ENCODE measurements at places on chromosomes 4 and X. TPM values are rescaled to one million over a fixed set of nuclear protein-coding genes. Genes with fewer than 3 reads are reported as not detected.

GRCh38 chr4:124401606-124402005 lies 310.9 kb downstream of the ANKRD50 start:
- no peak for DNase-seq
- no peaks in the 10 kb centered on the region for H3K27me3 ChIP-seq
- no peaks in the 10 kb centered on the region for H3K4me1 ChIP-seq
- no peaks in the 10 kb centered on the region for H3K36me3 ChIP-seq
- no peak overlapping the region for H3K27ac ChIP-seq

AMTN gene
- total RNA-seq: not detected

LINC00632 gene
- total RNA-seq: 28.7 TPM

DNA sequence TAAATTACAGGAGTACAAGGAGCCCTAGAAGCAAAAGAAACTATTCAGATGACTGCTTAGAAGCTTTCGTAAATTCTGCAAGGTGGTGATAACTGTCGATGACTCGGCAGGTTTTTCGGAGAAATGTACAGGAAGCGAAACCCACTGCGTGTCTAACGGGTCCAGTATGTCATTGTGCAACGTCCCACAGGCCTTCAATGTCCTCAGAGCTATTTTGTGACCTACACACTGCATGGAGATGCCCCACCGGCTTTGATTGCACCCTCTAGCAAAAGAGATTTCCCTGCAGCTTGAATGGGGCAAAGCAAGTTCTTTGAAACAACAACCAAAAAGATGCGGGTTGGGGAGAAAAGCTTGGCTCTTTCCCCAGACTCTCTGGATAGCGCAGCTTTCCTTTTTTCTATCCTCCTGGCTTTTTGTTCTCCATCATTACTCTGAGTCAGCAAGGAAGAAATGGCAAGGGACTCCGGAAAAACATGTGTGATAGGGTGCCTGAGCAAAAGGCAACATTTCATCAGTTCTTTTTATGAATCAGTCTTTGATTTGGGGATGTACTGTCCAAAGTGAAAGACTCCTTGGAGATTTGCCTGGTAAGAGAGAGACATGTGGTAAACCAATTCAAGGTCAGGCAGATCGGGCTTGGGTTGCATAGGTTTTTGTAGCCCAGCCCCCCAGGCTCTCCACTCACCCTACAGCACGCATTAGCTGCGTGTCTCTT lies 112.0 kb upstream of the TBL1X start:
- no peak overlapping the region for H3K27ac ChIP-seq
- H3K36me3 ChIP-seq: no peaks in the 10 kb centered on the region
- no peak overlapping the region for H3K4me3 ChIP-seq
- H3K4me1 ChIP-seq: peaks cover 4% of the 10 kb centered on the region
- no peaks in the 10 kb centered on the region for H3K27me3 ChIP-seq

- DNase-seq: no peak
- no peaks in the 10 kb centered on the region for H3K36me3 ChIP-seq
- H3K27me3 ChIP-seq: no peaks in the 10 kb centered on the region
- no peak overlapping the region for H3K4me3 ChIP-seq
These were observed 16.6 kb downstream of the FGD1 start for GRCh38 chrX:54479136-54480111.

CTAG1A gene
- not detected for total RNA-seq

Data from liver (tissue), 10 donors.